ENCODE measurements at places on chromosomes 1 and 21.

DNA sequence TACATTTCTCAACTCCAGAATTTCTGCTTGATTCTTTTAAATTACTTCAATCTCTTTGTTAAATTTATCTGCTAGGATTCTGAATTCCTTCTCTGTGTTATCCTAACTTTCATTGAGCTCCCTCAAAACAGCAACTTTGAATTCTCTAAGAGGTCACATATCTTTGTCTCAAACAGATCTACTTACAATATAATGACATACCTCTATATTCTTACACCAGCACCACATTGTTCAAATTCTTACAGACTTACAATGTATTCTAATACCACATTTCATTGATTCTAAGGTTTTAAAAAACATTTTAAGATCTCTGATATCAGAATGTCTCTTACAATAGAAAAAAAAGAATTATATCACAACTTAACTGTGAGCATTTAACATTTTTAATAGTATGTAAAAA, 77.4 kb downstream of the DIRAS3 start:
- no peak for DNase-seq

- DNase-seq: no peak
Observed at GRCh38 chr21:37921091-37921490, 4.8 kb upstream of the KCNJ6 start.

DNA sequence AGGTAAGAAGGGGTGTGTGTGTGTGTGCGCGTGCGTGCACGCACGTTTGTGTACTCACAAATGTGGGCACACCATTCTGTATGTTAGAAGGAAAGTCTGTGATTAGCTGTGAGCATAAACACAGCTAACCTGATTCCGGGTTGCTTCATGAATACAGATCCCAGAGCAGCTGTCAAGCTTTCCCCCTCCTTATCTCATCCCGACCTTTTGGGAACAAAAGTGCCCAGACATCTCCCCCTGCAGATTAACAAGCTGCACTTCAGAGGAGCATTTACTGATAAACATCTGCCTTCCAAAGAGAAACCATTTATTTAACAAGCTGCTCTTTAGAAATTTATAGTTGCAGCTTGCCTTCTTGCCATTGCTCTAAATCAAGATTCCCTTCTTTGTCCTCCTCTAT, 97.0 kb downstream of the MT1HL1 start:
- no peak for DNase-seq

GRCh38 chr1:58886611-58887010, 102.8 kb upstream of the JUN start:
- no peak for DNase-seq

- no peak for DNase-seq
Observed at GRCh38 chr1:224298346-224299330, 31.3 kb downstream of the NVL start.

- no peak for DNase-seq
Observed at GRCh38 chr1:160705742-160706141, 5.9 kb downstream of the CD48 start.

GRCh38 chr1:20739225-20739624, 6.7 kb upstream of the SH2D5 start:
- peak; percentile 51 for DNase-seq

DNA sequence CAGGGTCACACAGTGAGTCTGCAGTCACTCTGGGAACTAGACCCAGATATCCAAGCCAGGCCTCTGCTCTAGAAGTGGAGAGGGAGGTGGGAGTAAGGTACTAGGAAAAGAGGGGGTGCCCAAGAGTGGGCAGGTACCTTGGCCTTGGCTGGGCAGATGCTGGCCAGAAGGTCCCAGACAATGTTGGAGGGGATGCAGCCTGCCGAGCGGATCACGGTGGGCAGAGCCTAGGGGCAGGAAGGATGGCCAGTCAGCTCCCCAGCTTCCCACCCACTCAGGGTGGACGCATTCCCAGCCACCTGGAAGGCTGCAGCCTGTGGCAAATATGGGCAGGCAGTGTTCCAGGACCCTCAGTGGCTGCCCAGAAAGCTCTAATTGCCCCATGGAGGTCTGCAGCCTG, 23.3 kb downstream of the SPOCD1 start:
- DNase-seq: no peak

- DNase-seq: peak; percentile 19
Observed at GRCh38 chr1:70353601-70354331, 756 bp downstream of the ANKRD13C start.

GRCh38 chr1:201385299-201385891, 7.9 kb upstream of the TNNT2 start:
- DNase-seq: no peak
